Fibroblast of pulmonary artery (primary cell): ENCODE measurements at places on chromosomes 5 and 9.

DNA sequence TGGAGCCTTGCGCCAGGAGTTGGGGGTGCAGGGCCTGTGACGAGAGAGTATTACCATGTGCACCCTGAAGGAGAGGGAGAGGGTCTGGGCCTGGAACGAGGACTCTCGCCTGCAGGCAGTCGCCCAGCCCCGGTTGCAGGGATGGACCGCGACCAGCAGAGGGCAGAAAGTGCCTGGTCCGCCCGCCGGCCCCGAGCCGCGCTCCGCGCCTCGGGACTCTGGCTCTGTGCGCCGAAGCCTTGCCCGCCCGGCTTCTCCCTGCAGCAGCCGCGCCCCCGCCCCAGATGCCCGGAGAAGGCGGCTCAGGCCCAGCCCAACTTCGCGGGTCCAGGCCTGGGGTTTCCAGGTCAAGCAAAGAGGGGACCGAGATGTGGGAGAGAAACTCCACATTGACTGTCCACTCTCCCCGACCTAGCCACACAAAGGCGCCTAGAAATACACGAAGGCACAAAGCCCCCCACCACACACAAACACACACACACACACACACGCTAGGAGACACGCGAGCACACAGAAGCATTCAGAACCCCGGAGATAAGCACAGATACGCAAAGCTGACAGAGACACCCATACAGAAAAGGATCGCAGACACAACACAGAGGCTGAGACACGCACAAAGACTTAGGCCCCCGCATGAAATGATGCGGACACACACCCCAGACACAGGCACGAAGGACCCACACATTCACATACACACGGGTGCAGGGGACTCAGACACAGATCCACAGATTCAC lies 2.0 kb upstream of the LMX1B start:
- peak; percentile 60 for DNase-seq

- no peak for DNase-seq
These were observed 8.0 kb downstream of the TGFBR1 start for GRCh38 chr9:99112750-99113413.

GRCh38 chr9:118008246-118008645 lies 304.0 kb downstream of the TLR4 start:
- DNase-seq, result no peak

DNA sequence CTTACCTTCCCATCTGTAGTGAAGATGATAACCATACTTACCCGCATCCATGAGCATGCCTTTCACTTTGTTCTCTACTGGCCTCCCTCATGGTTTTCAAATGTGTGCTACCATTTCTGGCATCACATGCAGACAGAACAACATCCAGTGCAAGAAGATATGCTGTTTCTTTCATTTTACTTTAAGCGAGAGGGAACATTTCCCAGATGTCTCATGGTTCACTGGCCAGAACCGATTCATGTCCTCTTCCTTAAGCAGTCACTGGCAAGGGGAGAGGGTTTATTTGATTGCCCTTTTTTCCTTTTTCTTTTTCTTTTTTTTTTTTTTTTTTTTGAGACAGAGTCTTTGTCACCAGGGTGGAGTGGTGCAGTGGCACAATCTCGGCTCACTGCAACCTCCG lies 37.7 kb downstream of the ARRDC3 start:
- no peak for DNase-seq

- peak; percentile 60 for DNase-seq
These were observed 56.8 kb downstream of the PUM3 start for GRCh38 chr9:2787065-2787464.

- no peak for DNase-seq
These were observed 287.0 kb upstream of the TMEM161B start for GRCh38 chr5:88555674-88556073.

DNA sequence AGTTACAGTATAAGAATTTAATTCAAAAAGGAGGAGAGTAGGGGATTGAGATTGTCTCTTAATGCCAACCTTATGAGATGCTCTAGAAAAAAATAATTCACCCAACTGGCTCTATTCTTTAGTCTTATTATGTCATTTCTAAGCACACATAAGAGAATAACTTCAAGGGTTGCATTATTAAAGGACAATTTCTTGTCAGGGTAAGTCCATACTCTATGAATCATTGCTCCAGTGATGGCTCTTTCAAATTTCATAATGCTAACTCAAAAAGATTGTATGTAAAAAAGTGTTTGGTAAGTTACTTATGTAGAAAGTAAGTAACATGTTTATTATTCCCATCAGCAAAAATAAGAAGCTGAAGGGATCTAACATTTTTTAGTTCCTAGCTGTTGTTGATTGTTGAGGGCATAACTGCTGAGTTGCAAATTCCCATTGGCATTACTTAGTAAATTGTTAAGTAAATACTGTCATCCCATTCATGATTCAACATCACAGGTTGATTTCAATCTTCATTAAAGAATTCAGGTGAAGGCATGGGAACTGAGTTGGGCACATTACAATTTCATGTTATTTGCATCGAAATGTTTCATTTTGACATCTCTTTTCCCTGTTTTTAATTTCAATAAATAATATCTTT lies 28.6 kb downstream of the ALDH1A1 start:
- DNase-seq, result peak; percentile 5

DNA sequence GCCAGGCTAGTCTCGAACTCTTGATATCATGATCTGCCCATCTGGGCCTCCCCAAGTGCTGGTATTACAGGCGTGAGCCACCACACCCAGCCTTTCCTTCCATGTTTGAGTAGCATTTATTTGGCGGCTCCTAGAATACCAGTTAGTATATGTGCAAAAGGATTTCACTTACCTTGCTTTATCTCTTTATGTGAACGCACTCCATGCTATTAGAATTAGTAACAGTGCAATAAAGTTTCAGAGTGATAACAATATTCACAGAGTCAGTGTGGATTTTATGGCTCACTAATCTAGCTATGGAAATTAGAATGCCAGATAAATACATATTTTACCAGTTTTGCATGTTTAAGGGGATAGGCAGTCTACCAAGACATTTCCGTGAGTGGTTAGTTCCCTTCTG lies 74.4 kb upstream of the NIPBL start:
- no peak for DNase-seq

- DNase-seq, result no peak
These were observed 337.2 kb downstream of the NPR3 start for GRCh38 chr5:33048315-33048714.

DNA sequence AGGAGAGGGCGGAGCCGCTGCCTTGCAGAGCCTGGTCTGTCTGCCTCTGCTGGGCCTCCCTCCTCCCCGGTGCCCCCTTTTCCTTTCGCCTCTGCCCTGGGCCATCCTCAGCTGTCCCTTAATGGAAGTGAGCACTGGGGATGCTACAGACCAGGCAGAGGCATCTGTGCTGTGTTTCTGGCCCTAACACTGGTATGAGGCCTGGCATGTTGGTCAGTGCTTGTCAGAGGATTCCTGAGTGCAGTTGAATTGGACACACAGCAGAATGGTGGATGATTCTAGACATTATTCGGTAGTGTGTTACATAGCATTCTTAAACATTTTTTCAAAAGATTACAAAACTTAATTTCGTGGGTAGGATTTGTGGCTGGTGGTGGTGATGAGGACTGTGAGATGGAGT lies 88.6 kb downstream of the EHMT1 start:
- DNase-seq, result no peak

DNA sequence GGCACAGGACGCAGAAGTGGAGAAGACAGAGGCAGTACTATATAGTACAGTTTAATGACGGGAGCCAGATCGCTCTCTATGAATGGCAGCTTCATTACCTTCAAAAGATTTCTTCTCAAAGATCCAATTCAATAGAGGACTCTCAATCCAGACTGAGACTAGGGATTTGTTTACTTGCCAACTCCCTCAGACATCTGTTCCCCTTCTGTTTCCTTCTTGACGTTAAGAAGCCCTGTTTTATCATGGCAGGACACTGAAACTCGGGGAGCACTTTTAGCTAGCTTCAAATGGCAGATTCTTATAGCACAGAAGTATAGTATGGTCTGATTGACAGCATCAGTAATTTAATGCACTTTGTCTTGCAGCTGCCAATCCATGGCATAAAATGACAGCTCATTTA lies 747.3 kb upstream of the C9orf72 start:
- DNase-seq, result no peak

DNA sequence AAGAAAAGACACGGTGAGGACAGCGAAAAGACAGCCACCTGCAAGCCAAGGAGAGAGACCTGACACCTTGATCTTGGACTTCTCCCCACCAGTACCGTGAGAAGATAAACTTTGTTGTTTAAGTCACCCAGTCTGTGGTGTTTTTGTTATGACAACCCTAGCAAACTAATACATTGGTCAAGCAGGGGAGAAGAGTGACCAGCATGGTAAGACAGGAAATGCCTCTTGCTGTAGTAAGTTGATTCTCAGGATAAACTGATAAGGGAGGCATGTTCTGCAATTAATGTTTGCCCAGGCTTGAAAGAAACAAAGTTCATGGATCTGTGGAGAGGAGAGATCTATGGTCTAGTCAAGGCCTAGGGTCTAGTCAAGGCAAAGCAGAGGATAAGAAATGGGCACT lies 801.2 kb downstream of the MAT2B start:
- peak; percentile 64 for DNase-seq

GRCh38 chr5:69271376-69271775 lies 36.7 kb downstream of the CDK7 start:
- DNase-seq, result peak; percentile 74

GRCh38 chr9:97571664-97572063 lies 61.5 kb downstream of the TSTD2 start:
- DNase-seq, result no peak

GRCh38 chr5:132339502-132339901 lies 30.0 kb upstream of the SLC22A5 start:
- DNase-seq, result no peak
